ENCODE measurements at places on chromosomes 5 and 9.

DNA sequence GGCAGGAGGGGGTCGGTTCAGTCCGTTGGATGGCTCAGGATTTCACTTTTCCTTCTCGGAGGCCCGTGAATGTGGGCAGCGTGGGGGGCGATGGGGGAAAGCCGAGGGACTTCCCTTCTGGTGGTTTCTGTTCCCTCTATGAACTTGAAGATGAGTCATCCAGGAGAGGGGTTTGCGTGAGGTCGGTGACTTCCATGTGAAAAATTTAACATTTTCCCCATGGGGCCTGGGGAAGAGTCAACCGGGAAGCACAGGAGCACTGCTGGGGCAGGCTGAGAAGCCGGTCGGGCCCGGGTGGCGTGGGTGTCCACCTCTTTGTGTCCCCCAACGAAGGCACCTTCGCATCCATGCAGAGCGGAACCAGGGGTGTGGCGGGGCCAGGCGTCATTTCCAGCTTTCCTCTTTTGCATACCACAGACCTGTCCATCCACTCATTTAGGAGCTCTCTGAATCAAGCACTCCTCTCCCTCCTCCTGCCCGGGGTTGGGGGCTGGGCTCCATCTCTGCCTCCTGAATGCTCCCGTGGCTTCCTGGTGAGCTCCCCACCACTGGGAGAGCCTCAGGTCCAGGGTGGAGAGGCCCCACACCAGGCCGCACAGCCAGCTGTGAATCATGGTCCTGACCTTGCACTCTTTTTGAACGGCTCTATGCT lies 68.4 kb downstream of the ANKRD33B start:
- peak; percentile 75 for DNase-seq

GRCh38 chr5:143664623-143665022 lies 147.3 kb upstream of the HMHB1 start:
- DNase-seq, result no peak

GRCh38 chr5:160260006-160260775 lies 30.9 kb downstream of the FABP6 start:
- no peak for DNase-seq

DNA sequence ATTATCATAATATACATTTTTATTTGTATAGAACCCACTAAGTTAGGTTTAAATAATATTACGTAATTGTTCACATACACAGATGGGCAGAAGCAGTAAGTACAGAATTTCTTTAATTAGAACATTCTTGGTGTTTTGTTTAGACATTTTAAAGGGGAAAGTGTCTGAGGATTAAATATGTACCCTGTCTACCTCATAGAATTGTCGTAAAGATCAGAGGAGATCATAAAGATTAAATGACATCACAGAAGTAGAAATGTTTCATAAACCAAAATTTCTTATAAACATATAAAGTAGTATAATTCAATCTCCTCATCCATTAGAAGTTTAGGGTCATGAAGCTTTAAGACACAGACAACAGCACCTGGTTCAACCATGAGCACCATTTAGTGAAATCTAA lies 20.1 kb downstream of the DEPDC1B start:
- DNase-seq, result no peak

DNA sequence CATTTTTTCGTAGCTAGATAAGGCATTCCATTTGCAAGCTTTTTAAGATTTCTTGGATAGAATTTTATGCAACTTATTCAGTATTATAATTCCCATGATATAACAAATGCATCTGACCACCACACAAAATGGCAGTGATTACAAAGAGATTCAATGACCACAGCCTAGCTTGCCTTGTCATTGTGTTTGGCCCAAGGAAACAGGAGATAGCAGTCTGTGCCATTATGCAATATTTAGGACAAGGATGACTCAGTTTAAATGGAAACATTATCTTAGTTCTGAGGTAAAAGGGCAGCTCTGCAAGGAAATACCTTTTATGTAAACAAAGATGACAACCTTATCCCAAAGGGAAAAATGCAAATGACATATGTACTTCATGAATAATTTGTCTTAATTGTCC lies 89.8 kb downstream of the NUDT12 start:
- no peak for DNase-seq

DNA sequence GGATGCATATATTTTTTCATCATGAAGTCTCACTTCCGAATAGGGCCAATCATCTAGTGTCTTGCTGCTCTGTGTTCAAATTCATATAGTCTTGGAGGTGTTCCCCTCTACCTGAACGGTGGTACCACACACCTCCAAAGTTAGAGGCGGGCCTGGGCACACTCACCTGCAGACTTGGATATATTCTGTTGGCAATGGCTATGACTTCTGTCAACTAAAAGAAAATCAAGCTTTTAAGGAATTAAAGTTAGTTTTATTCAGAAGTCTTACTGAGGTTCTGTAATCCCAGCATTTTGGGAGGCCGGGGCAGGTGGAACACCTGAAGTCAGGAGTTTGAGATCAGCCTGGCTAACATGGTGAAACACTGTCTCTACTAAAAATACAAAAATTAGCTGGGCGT lies 2.6 kb upstream of the NIPAL4 start:
- DNase-seq, result no peak

GRCh38 chr5:170010595-170010994 lies 30.3 kb upstream of the INSYN2B start:
- DNase-seq, result no peak

DNA sequence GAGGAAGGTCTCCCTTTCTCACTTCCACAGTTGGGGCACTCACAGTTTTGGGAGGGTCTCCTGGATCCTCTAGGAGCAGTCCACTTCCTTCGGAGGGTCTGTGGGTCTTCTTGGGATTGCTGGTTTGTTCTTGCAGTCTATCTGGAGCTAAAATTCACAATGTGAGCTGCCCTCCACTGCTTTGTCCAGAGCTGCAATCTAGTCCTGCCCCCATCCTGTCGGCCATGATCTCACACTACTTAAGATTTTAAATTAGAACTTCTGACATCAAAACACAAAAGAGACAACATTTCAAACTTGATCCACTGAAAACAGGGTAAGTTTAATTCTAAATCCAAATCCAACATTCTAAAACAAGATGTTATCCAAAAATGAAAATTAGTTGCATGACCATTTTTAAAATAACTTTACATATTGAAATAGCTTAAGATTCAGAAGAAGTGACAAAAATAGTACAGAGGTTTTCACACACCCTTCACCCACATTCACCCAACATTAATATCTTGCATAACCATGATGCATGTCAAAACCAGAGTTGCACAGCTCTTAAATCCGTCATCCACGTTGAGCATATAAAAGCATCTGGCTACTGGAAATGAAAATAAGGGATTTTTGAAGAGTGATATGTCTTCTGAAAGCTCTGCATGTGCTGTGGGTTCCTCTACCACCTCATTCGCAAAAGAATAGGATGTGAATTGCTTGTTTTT lies 113.7 kb upstream of the EPB41L4A start:
- DNase-seq, result no peak

DNA sequence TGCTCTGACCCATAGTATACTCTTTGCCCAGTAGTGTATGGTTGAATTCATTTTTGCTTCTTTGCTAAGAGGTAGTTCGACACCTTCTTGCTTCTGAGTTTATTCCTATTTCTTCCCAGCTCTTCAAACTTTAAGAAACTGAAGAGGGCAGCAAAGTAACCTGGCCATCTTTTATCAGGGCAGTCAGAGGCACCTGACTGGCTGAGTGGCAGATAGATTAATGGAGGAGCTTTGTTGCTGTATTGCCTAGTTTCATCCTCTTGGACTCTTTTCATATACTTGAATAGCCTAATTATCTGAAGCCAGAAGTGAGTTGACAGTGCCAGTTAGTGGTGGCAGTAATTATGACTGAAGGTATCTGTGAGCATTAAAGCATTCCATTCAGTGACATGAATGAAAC lies 82.5 kb downstream of the UHRF2 start:
- DNase-seq, result no peak

GRCh38 chr5:59246882-59247281 lies 646.6 kb downstream of the PDE4D start:
- no peak for DNase-seq

- no peak for DNase-seq
Observed at GRCh38 chr9:86993830-86994229, 46.5 kb upstream of the GAS1 start.

GRCh38 chr9:136792321-136793085 lies 1.4 kb downstream of the TMEM141 start:
- no peak for DNase-seq

GRCh38 chr5:148910686-148911361 lies 84.4 kb downstream of the ADRB2 start:
- DNase-seq, result no peak

DNA sequence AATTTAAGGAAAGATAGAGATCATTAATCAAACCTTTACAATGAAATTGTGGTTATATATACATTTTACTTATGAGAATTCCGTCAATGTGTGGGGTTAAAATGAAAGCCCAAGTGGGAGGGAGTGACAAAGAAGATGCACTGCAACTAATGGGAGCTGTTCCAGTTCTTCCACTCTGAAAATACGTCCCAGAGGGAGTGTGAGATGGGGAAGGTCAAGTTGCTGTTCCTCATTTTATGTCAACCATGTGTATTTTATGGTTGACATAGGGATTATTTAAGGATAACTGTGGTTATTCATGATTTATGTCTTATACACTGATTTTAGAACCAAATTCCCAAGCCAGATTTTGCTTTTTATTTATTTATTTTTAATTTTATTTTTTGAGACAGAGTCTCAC lies 14.2 kb upstream of the RGS3 start:
- DNase-seq, result no peak

DNA sequence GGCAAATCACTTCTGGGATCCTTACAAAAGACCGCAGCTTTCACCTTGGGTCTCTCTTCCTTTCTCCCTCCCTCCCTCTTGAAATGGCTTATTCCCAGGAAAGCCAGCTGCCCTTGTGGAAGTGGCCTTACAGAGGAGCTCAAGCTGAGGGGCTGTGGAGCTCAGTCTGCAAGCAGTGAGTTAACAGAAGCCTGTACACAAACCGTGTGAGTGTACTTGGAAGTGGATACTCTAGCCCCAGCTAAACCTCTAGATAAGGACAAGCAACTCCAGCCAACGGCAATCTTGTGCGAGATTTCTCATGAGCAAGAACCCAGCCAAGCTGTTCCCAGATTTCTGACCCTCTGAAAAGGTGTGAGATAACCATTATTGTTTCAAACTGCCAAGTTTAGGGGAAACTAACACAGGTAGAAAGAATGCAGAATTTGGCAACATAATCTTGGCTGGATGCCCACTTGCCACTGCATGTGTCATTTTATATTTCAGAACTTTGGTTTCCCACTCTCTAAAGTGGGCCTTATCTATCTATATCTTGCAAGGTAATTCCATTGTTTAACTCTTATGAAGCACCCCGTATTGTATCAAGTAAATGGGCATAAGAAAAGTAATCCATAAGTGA lies 85.6 kb downstream of the CDH18 start:
- DNase-seq, result no peak

- no peak for DNase-seq
Observed at GRCh38 chr5:50807661-50808060, 141.2 kb downstream of the PARP8 start.

GRCh38 chr5:96863949-96864584 lies 12.2 kb upstream of the ERAP2 start:
- DNase-seq, result no peak

DNA sequence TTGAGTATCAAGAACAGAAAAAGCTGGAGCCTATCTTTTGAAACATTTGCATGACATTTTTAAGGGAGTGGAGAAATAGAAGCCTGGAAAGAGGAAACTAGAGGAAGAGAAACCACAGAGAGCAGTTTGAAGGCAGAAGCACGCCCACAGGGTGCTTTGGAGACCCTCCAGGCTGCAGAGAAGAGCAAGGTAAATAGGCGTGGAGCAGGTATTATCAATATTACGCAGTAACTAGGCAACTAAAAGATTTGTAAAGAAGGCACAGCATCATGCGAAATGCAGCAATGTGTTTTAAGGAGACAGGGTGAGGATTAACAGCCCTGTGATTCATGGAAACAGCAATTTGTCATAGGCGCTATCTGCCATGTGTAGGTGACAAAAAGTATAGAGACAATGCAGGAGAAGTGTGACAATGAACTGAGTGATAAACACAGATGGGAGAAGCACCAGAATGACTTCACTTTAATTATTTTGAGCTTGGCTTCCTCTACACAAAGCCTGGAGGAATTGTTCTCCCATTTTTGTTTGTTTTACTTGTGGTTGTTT lies 281.2 kb downstream of the BRINP1 start:
- no peak for DNase-seq

DNA sequence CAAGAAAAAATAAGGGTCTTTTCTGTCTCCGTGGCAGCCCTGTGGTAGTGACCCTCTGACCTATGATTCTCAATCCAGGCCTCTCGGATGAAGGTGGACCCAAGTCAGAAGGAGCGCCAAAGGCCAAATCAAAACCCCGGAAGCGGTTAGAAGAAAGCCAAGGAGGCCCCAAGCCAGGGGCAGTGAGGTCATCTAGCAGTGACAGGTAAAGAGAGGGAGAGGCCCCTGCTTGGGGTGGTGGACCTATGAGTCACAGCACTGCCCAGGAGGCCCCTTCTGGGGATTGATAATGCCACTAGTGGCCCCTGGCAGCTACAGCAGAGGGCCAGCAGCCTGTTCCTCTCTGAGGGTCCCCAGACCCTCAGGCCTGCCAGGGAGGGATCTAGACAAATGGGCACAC lies 6.4 kb upstream of the SLC2A8 start:
- DNase-seq, result no peak

- no peak for DNase-seq
Observed at GRCh38 chr5:126924331-126925033, 105.9 kb downstream of the MARCHF3 start.

- DNase-seq, result no peak
Observed at GRCh38 chr5:141919218-141920119, 4.2 kb upstream of the DELE1 start.

DNA sequence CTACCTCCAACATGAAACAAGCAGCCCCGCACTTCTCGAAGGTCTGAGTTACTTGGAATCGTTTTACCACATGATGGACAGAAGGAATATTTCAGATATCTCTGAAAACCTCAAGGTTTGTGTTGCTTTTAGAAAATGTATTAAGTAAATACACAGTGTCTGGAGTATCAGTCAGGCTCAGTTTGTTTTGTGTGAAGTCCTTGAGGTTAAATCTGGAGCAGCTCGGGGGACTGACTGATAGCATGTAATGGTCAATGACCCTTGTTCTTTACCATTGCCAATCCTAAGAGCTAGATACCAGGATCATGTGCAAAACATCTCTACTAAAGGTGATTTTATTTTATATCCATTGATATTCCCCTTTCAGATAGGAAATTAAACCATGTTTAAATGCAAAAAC lies 26.9 kb upstream of the LNPEP start:
- DNase-seq, result no peak

GRCh38 chr5:174493530-174493929 lies 230.9 kb upstream of the MSX2 start:
- DNase-seq, result no peak

DNA sequence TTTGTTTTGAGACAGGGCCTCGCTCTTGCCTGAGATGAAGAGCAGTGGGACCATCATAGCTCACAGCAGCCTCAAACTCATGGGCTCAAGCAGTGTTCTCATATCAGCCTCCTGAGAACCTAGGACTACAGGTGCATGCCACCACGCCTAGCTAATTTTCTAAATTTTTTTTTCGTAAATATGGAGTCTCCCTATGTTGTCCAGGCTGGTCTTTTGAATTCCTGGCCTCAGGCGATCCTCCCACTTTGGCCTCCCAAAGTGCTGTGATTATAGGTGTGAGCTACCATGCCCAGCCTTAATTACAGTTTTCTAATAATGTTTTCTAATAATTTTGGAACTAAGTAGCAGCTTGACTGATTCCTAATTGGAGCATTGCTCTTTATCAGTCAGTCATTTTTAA lies 15.1 kb downstream of the GAPVD1 start:
- DNase-seq, result no peak
